H9 (cell line): ENCODE measurements at places on chromosomes 2 and 18. TPM values are rescaled to one million over a fixed set of nuclear protein-coding genes. Genes with fewer than 3 reads are reported as not detected.

The VIL1 gene
- 4.0 and 4.2 TPM in 2 replicates for total RNA-seq

- DNase-seq: no peak
Measured at GRCh38 chr2:52884761-52885352, 882.7 kb upstream of the CHAC2 start.

DNA sequence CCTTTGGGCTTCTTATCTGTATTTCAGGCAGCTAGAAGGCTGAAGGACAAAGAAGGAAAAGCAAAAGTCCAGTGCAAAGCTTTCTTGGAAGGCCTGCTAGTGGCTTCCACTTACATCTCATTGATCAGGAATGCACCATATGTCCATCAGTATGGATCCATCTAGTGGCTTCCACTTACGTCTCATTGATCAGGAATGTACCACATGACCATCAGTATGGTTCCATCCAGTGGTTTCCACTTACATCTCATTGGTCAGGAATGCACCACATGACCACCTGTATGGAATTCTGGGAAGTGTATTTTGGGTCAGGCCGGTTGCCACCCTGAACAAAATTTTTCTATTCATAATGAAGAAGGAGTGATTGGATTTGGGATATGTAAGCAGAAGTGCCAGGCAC is 70.6 kb downstream of the LYPD6 start:
- DNase-seq: no peak

The ADAM23 gene
- total RNA-seq: 21.4 and 24.2 TPM in 2 replicates

DNA sequence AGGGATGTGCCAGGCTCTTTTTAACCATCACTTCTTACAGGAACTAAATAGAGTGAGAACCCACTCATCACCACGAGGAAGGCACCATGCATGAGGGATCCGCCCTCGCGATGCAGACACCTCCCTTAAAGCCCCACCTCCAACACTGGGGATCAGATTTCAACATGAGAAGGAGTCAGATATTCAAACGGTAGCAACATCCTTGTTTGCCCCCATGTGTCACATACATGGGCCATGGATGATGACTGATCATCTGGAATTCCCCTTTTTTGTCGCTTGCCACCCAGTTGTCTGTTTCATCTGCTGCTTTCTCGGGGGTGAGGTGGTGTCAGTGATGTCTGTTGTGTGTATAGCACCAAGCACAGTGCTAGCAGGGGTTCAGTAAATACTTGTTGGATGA is 57.9 kb downstream of the NCK2 start:
- DNase-seq: no peak

DNA sequence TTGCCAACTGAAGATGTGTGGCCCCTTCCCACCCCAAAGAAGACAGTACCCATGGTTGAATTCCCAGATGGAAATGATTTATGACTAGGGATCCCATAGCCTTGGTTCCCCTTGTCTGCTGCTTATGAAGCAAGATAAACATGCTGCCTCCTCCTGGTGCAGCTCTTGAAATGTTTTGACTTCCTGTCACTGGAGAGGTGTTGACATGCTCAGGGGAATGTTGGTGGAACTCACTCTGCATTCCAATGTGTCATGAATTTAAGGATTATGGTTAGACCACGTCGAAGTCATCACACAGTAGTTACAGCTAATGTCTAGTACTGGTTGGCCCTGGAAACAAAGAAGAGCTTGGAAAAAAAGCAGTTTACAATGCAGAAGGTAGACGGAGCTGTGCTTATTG is 69.0 kb upstream of the FAM110C start:
- DNase-seq: no peak

- no peak for DNase-seq
Measured at GRCh38 chr2:60959501-60959900, 58.0 kb upstream of the PEX13 start.

GRCh38 chr18:57404345-57404744 is 30.8 kb upstream of the ONECUT2 start:
- DNase-seq: no peak

The GPBAR1 gene
- 0.37 and 0.44 TPM in 2 replicates for total RNA-seq

DNA sequence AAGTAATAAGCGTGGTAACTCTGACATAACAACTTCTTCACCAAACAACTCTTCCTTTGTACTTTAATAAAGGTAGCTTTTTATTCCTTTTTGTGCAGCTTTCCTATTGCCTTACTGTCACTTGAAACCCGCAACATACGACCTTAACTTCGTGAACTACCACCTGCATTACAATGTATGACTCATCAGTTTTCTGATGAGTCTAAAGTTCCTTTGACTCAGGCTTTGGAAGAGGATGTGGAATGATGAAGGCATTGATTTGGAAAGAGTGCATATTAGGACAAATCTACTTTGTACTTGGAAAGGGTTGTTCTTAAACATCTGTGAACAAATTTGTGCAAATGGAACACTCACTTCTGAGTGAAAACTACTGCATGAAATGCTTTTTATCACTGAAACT is 1012.1 kb downstream of the TMEM182 start:
- no peak for DNase-seq

GRCh38 chr2:96800061-96801004 is 15.7 kb upstream of the CNNM3 start:
- DNase-seq: no peak

DNA sequence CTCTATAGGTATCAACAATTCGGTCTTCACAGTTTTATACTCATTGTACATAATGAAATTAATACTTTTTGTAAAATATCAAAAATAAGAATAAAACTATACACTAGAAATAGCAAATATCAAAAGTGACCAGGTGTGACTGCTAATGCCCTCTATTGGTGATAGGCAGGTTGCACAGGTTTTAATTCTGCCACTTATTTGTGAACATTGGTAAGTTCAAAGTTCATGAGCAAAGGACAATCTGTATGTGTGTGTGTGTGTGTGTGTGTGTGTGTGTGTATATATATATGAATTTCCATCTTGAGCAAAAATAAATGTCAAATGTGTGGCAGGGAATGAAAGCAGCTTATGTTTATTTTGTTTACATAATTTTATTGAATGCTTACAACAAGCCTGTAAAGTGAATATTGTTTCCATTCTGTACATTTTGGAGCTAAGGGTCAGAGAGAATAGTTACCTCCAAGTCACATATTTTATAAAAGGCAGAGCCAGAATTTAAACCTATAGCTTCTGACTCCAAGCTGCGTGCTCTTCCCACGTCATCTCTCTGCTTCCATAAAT is 537.4 kb downstream of the CPS1 start:
- no peak for DNase-seq

The CHST10 gene
- total RNA-seq: 29.7 and 29.8 TPM in 2 replicates

The POTEI gene
- 0.99 and 1.2 TPM in 2 replicates for total RNA-seq

The SERPINB11 gene
- not detected in 2 replicates for total RNA-seq

The ATAD2B gene
- 17.5 and 21.4 TPM in 2 replicates for total RNA-seq

- DNase-seq: no peak
Measured at GRCh38 chr2:221779614-221780067, 207.5 kb upstream of the EPHA4 start.

DNA sequence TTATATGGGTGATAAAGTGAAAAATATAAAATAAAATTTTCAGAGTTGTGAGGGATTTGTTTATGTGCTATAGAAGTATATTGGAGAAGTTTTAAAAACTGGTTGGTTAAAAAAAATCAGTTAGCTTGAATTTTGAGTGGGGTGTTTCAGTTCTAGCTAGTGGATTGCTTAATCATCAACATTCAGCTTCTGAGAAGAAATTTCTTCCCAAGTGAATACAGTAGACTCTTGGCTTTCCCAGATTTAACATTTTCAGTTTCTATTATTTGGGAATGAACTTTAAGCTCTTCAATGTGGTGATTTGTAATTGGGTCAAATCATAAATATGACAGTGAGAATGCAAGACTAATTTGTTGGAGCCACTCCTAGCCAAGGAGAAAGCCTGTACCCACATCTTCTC is 120.8 kb downstream of the PLCL1 start:
- DNase-seq: no peak

The GAD1 gene
- 1.8 TPM in 2 replicates for total RNA-seq

The LDLRAD4 gene
- total RNA-seq: 1.8 and 3.9 TPM in 2 replicates

The GAREM2 gene
- 14.2 and 14.4 TPM in 2 replicates for total RNA-seq

DNA sequence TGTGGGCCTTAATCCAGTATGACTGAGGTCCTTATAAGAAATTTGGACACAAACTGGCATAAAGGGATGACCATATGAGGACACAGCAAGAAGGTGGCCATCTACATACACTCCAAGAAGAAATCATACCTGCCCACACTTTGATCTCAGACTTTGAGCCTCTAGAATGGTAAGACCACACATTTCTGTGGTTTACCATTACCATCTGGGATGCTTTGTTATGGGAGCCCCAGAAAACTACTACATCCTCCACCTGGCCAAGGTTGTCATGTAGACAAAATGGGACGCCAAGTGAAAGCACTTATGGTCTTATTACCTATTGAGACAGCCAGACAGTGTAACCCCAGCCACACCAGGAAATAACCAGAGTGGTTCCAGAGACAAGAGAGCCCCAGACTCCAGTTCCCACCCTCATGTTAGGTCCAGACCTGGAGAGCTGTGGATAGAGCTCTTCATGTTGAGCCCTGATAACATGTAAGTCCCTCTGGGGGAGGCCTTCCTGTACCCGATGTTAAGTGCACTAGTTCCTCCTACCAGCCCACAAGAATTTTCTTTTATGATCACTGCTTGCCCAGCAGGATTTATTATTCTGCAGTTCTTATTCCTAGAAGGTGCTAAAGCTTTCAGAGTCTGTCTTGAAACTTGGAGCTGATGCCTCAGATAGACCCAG is 4.6 kb upstream of the ADD2 start:
- no peak for DNase-seq
